ENCODE measurements at places on chromosomes 5 and 9. TPM values are rescaled to one million over a fixed set of nuclear protein-coding genes. Genes with fewer than 3 reads are reported as not detected.

CD274 gene
- 0.79 TPM for total RNA-seq

SYK gene
- 23.8 TPM for total RNA-seq

C8G gene
- total RNA-seq, result not detected

LCN1 gene
- total RNA-seq, result not detected

MRRF gene
- total RNA-seq, result 30.8 TPM

HAVCR2 gene
- total RNA-seq, result 6.1 TPM

ECSCR gene
- total RNA-seq, result 15.0 TPM

DAB2 gene
- 25.7 TPM for total RNA-seq

ZNF474 gene
- total RNA-seq, result 0.68 TPM

XRCC4 gene
- total RNA-seq, result 2.0 TPM

GHR gene
- total RNA-seq, result 23.1 TPM

GAPVD1 gene
- 51.0 TPM for total RNA-seq

TAF11L10 gene
- total RNA-seq, result not detected

C9orf85 gene
- total RNA-seq, result 17.3 TPM

PDZD2 gene
- total RNA-seq, result 150 TPM

JAK2 gene
- 46.2 TPM for total RNA-seq

TTC39B gene
- total RNA-seq, result 44.6 TPM

CLIC3 gene
- total RNA-seq, result 328 TPM

SLC36A3 gene
- total RNA-seq, result not detected

HTR4 gene
- 0.25 TPM for total RNA-seq

CTNND2 gene
- 2.9 TPM for total RNA-seq

PRLR gene
- total RNA-seq, result 6.1 TPM

TMEM232 gene
- 0.54 TPM for total RNA-seq

MSMP gene
- total RNA-seq, result not detected

PCDHB12 gene
- total RNA-seq, result not detected

TYRP1 gene
- total RNA-seq, result 27.6 TPM

KCNMB1 gene
- total RNA-seq, result 0.55 TPM

EQTN gene
- total RNA-seq, result not detected

NEUROG1 gene
- total RNA-seq, result not detected

MARCHF11 gene
- not detected for total RNA-seq

FOXE1 gene
- total RNA-seq, result 1.7 TPM
